ENCODE measurements at places on chromosomes 3 and 15. TPM values are rescaled to one million over a fixed set of nuclear protein-coding genes. Genes with fewer than 3 reads are reported as not detected.

Gene MESP2
- total RNA-seq = 0.58 TPM

Gene IFT57
- total RNA-seq = 94.8 TPM

Gene THPO
- 0.15 TPM for total RNA-seq

Gene SCAANT1
- not detected for total RNA-seq

Gene ALS2CL
- total RNA-seq = 0.87 TPM

Gene MLF1
- total RNA-seq = 11.9 TPM
